CD4-positive, alpha-beta memory T cell (primary cell): ENCODE measurements at places on chromosomes 12 and 14. TPM values are rescaled to one million over a fixed set of nuclear protein-coding genes. Genes with fewer than 3 reads are reported as not detected.

Gene ARHGEF40
- total RNA-seq = 0.42 TPM

Gene ERH
- total RNA-seq = 118 TPM

Gene DIO2
- not detected for total RNA-seq

Gene IL31
- not detected for total RNA-seq

Gene EVL
- total RNA-seq = 1,352 TPM

Gene CCDC184
- total RNA-seq = 0.47 TPM

Gene KCNMB4
- 1.1 TPM for total RNA-seq

Gene SLC5A8
- not detected for total RNA-seq

Gene CLEC2B
- 74.6 TPM for total RNA-seq

Gene DHRS2
- not detected for total RNA-seq

DNA sequence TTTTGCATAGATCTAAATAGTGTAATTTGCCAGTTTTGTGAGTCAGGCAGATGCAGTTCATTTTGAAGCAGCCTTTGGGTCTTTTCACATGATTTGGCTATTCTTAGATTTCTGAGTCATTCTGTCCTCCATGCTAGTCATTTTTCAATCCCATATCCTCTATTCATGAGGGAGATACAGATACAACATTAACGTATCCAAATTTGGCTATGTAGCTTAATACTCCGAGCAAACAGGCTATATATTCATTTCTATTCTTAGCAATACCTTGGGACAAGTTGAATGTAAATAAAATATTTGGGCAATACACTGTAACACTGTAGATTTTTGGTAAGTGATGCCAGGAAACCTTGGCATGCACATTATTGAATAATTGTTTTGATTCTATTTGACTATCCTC, 270.7 kb upstream of the PDE3A start:
- DNase-seq = no peak

DNA sequence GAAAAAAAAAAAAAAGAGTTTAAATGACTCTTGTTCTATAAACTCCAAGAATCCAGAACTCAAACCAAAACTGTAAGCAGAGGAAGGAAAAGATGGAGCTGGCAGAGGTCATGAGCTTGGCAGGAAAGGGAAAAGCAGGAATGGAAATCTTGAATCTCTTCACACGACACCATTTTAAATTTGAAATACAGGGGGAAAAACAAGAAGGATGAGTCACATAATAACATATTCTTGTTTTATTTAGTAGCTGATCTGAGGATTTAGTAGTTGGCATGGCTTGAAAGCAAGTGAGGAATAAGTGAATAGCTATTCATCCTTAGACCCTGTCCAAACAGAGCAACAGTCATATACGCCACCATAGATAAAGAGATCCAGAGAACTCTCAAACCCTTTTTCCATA, 35.0 kb downstream of the EPS8 start:
- no peak for DNase-seq

- DNase-seq = no peak
Measured at GRCh38 chr14:90421001-90421631, 24.3 kb downstream of the CALM1 start.

- no peak for DNase-seq
Measured at GRCh38 chr14:95130549-95130948, 26.8 kb downstream of the DICER1 start.

- DNase-seq = no peak
Measured at GRCh38 chr12:124576061-124576650, 8.7 kb upstream of the NCOR2 start.

DNA sequence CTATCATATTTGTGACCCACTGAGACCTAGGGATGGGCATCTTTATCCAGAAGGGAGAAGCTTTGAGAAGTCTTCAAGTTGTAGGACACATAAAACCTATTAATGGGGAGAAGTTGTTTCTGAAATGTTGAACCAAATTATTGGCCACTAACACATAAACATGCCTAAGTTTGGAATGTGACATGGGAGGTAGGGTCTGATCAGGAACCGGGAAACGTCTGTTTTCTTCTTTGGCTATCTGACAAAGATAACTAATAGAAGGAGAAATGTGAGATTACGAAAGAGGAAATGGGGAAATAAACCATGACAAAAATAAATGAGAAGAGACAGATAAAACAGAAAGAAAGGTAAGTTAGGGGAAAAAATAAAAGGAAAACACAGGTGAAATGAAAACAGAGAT, 425.2 kb downstream of the EGLN3 start:
- no peak for DNase-seq

- DNase-seq = no peak
Measured at GRCh38 chr14:24986206-24986893, 63.6 kb downstream of the STXBP6 start.

DNA sequence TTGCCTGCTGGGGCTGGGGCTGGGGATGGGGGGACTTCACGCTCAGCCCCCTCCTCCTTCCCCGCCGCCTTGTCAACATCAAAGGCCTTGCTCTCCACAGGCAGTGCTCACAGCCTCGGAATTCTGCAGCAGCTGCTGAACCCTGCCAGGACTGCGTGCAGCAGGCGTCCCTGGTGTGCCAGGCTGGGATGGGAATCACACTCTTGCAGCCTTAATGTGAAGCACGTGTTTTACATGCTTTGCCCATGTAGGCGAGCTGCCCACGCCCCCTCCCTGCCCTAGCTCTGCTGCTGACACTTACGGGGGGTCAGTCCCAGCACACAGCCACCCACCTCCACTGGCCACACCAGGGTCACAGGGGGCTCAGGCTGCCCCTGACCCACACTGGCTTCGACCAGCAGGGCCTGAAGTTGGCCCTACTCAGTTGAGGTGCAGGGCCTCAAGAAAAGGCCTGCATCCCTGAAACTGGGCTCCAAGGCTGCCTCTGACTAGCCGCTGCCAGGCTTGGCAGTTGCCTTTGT, 276.2 kb upstream of the RTL1 start:
- DNase-seq = no peak

DNA sequence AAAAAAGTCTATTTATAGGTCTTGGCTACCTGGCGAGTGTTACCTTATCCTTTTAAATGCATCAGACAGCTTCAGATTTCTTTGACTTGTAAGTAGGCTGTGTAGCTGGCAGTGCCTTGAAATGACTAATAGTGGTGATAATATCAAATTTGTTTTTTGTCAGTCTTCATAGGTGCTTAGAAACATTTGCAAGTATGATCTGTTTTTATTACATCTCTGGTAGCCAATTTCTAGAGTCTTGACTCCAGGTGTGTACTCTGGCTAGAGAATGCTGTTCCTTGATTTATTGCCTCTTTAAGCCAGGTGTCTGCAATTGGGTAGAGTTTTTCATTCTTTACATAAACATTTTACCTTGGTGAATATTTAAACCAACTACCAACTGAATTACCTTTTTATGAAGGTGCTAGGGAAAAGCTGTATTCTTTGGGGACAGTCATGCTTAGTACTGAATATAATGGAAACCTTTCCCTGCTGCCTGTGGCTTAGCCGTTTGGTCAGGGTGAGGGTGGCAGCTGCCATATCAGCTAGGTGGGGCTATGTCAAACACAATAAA, 32.6 kb downstream of the MLXIP start:
- no peak for DNase-seq

DNA sequence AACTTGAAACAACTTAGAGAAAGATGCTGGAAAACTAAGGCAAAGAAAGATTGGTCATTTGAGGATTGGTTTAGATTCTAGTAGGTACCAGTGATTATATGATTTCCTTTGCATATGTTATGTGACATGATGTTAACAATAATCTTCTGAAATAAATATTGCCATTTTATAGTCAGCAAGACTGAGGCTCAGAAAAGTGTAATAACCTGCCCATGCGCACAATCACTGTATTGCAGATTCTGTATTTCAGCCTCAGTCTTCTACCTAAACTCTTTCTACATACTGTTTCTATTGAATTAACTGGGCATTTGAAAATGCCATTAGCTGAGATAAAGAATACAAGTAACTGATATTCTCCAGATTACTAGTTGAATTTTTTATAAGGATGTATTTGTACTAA, 61.3 kb downstream of the FGD4 start:
- DNase-seq = no peak

- no peak for DNase-seq
Measured at GRCh38 chr12:5203274-5203673, 159.6 kb downstream of the KCNA5 start.

DNA sequence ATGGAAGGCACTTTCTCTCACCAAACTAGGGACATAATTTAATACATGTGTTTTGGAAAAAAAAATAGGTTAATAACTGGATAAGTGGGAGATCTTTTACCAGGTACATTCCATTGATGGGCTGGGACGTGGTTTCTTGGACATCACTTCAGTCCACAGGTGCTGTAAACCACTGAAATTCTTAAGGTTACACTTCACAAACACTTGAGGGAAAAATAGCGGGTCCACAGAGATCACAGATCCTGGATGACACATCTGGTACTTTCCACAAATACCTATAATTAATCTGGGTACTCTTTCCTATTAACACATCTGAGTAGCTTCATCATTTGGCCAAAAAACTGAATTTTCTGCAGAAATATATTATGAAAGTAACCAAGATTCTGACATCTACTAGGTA, 85.0 kb downstream of the POLR3B start:
- no peak for DNase-seq

DNA sequence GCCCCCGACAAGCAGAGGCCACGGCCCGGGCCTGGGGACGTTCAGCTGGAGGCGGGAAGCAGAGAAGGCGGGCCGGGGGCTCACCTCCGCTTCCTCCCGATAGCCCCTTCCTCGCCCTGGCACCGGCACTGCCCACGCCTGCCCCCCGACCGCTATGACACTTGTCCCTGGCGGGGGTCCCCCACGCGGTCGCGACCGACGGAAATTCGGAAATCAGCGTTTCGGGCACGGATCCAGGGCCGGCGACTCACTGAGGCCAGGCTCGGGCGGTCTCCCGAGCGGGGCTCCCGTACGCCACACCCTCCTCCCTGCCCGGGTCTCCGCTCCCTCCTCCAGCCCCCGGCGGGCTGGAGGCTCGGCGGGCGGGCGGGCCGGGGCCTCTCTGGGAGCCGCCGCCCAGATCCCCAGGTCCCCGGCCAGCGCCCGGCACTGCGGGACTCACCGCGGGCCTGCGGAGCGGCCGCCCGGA, 581 bp downstream of the PITPNM2 start:
- peak; percentile 7 for DNase-seq

GRCh38 chr14:99359906-99360305, 87.9 kb upstream of the BCL11B start:
- no peak for DNase-seq

GRCh38 chr14:20827326-20827725, 24.7 kb upstream of the RNASE1 start:
- no peak for DNase-seq

DNA sequence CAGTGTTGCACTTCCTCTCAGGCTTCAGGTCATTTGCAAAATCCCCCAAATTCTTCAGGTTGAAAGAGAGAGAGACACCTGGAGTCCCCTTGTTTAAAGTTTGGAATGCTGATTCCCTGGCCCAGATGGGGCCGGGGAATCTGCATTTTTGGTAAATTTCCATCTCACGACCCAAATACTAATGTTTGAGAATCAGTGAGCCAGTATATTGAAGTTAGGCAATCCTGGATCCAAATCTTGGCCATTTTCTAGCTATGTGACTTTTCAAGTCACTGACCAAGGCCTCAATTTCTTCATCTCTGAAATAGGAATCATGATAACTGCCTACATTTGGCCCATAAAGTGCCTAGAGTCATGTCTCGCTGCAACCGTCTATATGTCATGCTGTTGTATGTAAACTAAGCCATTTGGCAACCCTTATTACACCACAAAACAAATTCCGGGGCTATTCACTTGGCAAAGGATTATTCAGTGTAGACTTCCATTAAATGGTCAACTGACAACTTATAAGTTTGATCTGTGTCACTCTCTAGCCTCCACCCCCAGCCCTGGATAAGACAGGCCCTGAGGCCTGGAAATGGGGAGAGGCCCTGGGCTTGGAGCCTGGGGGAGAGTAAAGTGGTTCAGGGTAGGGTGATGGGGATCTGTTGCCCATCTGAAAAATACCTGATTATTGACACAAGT, 3.7 kb upstream of the ZFP36L1 start:
- DNase-seq = no peak

GRCh38 chr12:56082967-56083366, 3.0 kb downstream of the ERBB3 start:
- no peak for DNase-seq

DNA sequence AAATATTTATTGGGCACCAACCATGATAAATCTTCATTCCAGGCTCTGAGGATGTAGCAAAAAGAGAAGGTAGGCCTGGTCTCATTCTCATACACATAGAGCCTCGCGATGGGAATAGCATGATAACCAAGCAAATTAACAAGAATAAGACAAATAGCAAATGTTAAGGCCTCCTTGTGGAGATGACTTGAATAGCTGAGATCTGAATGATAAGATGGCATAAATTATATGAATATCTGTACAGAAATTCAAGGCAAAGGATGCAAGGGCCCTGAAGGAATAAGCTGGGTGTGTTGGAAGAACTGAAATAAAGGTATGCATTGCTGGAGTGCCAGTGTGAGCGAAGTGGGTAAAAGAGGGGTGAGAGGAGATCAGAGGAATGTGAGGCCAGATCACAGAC, 114.8 kb downstream of the ALX1 start:
- DNase-seq = no peak

- no peak for DNase-seq
Measured at GRCh38 chr14:89251061-89251460, 166.0 kb downstream of the FOXN3 start.

GRCh38 chr12:27703720-27704452, 6.7 kb upstream of the MRPS35 start:
- peak; percentile 53 for DNase-seq

GRCh38 chr12:53452159-53453077, 516 bp downstream of the PCBP2 start:
- DNase-seq = peak; percentile 86

DNA sequence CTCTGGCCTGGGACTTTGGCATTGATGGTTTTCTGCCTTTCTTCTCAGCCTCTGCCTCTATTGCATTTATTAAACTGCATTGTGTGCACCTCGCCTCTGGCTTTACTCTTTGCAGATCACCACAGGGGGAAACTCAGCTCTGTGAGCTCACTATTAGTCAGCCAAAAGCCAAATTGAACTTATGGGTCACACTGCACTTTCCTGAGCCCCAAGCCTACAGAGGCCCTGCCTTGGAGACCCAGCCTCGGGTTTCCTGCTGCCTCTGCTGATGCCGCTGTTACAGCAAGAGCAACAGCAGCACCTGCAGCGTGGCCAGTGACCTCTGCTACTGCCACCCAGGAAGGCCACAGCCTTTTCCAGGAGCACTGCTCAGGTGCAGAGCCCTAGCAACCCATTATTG, 122.5 kb downstream of the DAD1 start:
- DNase-seq = no peak

- DNase-seq = no peak
Measured at GRCh38 chr12:19712041-19712440, 272.7 kb downstream of the AEBP2 start.
